ENCODE measurements at places on chromosomes 2 and 18. TPM values are rescaled to one million over a fixed set of nuclear protein-coding genes. Genes with fewer than 3 reads are reported as not detected.

The CEBPZ gene
- total RNA-seq, result 78.6 TPM

The POTEI gene
- total RNA-seq, result not detected

The RAB6D gene
- not detected for total RNA-seq

The FKBP7 gene
- total RNA-seq, result 2.1 TPM

The PDE11A gene
- not detected for total RNA-seq

The CCDC141 gene
- total RNA-seq, result 7.8 TPM

The FSHR gene
- total RNA-seq, result not detected

The MAL gene
- 59.2 TPM for total RNA-seq

The KIF5C gene
- total RNA-seq, result 11.1 TPM

The PREB gene
- 63.2 TPM for total RNA-seq

The DNAJB2 gene
- total RNA-seq, result 61.8 TPM

The IL36A gene
- not detected for total RNA-seq

The DGUOK gene
- 103 TPM for total RNA-seq

The CYTIP gene
- 514 TPM for total RNA-seq

The CDC42EP3 gene
- 18.8 TPM for total RNA-seq

The CEBPZOS gene
- total RNA-seq, result 43.7 TPM

The ACTR3 gene
- 442 TPM for total RNA-seq

The BOK gene
- 0.22 TPM for total RNA-seq

The PROM2 gene
- total RNA-seq, result 0.47 TPM

The TEX44 gene
- not detected for total RNA-seq

The SESTD1 gene
- total RNA-seq, result 2.6 TPM

The LRRTM1 gene
- total RNA-seq, result not detected

The ARHGAP25 gene
- 61.5 TPM for total RNA-seq

The MSH6 gene
- total RNA-seq, result 145 TPM

The TAF1B gene
- 22.4 TPM for total RNA-seq

The MYL12B gene
- 243 TPM for total RNA-seq

The EGR4 gene
- 0.29 TPM for total RNA-seq

The LIPT1 gene
- total RNA-seq, result 6.0 TPM

The HNRNPLL gene
- 54.9 TPM for total RNA-seq

The HTR2B gene
- not detected for total RNA-seq

The METTL8 gene
- 43.4 TPM for total RNA-seq

The TFCP2L1 gene
- total RNA-seq, result 0.04 TPM

The CFAP65 gene
- not detected for total RNA-seq

The MORN2 gene
- total RNA-seq, result 5.0 TPM

The CNNM3 gene
- total RNA-seq, result 15.8 TPM

The IL18R1 gene
- total RNA-seq, result 15.0 TPM

The CD207 gene
- total RNA-seq, result not detected

The RBKS gene
- total RNA-seq, result 8.9 TPM

The SULT1C4 gene
- not detected for total RNA-seq

The DCDC2C gene
- total RNA-seq, result not detected

The CREB1 gene
- total RNA-seq, result 95.8 TPM

The SNORC gene
- total RNA-seq, result 2.1 TPM

The MOGAT1 gene
- not detected for total RNA-seq

The AFG3L2 gene
- total RNA-seq, result 60.6 TPM

The TUBA3D gene
- not detected for total RNA-seq

The ME2 gene
- 138 TPM for total RNA-seq

The ZNF397 gene
- total RNA-seq, result 17.9 TPM

The FKBP1B gene
- total RNA-seq, result 1.3 TPM

The SEC11C gene
- 48.8 TPM for total RNA-seq

The MOCOS gene
- 0.18 TPM for total RNA-seq

The MC5R gene
- not detected for total RNA-seq

The MBOAT2 gene
- total RNA-seq, result 3.0 TPM

The MYOM1 gene
- 1.3 TPM for total RNA-seq

The OTOF gene
- total RNA-seq, result 0.81 TPM
